Activated T-helper 1 cell treated with anti-CD3 and anti-CD28 coated beads, Interleukin-2, amount 50 U/mL, for 16 hours (primary cell): ENCODE measurements at places on chromosomes 4 and X.

DNA sequence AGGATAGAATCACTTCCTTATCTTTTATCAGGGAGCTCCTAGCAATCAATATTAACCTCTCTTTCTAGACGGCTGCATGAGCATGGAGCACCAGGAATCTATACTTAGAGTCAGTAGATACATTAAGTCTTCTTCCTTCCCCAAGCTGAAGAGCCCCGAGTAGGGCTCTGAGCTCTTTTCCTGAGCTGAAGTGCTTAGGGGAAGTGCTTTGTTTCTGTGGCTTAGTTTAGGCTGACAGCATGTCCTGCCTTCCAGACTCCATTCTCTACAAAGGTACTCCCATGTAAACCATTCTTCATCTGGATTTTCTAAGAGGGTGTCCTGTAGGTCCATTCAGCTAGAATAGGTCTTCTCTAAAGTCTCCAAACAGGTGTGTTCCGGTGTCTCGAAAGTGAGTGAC is 127.5 kb upstream of the AFF2 start:
- DNase-seq, result no peak

GRCh38 chrX:73215246-73215645 is 595 bp upstream of the NAP1L2 start:
- DNase-seq, result no peak

GRCh38 chr4:173189117-173189693 is 20.6 kb downstream of the GALNT7 start:
- no peak for DNase-seq

GRCh38 chr4:4685810-4686795 is 144.3 kb upstream of the STX18 start:
- no peak for DNase-seq

- DNase-seq, result peak; percentile 12
Observed at GRCh38 chrX:107825698-107826237, at the start of gene MID2. Gene MID2 (plus strand): TSS chrX:107825866. CDS start chrX:107826427, 561 bp downstream.

DNA sequence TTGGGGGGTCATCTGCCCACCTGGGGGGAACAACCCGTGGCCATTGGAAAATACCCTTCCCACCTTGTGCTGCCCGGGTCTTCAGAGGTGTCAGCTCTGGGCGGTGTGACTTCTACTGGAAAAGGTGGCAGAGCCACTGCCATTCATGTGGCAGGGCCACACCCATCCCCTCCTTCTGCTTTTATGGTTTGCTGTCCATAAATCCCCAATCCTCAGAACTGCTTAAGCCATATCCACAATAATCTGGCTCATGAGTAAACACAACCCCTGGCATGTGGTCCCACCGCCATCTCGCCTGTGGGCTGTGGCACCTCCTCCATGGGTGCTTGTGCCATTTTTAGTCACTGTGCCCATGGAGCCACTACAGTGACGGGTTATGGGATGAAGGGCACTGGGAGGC is 20.6 kb downstream of the SORCS2 start:
- no peak for DNase-seq

GRCh38 chr4:14812101-14812500 is 190.2 kb upstream of the CPEB2 start:
- no peak for DNase-seq

DNA sequence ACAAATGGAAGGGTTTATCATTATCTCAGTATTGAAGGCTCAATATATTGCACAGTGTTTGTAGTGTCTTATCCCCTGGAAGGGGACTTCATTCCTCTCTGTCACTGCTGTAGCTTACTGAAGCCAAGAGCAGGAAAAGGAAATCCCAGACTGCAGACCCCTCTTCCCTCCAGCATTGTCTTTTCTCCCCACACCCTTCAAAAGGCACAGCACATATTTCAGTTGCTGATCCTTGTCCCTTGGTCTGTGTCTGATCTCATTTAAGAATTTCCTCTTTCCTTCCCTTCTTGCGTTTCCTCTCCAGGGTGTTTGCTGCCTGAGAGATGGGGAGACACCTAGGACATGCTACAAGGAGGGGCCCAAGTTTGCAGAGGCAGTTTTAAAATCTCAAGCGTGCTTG is 40.1 kb downstream of the STIM2 start:
- DNase-seq, result no peak

DNA sequence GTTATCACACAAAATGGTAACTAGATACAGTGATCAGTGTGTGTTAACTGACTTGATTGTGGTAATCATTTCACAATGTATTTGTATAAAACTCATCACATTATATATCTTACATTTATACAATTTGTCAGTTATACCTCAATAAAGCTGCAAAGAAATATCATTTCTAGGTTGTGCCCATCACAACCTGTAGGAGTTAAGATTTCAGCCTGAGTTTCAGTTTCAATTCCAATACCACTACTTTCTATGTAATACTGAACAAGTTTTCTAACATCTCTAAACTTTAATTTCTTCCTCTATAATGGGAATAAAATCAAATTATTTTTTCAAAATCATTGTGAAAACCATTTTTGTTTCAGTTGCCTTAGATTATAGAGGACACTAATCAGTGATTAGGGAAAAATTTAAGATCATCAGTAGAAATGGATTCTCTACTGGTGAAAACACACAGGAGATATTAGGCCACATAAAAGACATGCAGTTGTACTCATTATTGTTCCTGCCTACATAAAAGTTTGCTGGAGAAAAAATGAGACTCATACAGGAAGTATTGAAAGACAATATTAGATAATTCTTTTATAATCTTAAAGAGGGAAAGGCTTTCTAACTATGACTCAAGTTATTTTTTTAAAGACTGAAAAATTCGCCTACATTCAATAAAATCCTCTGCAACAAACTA is 18.4 kb upstream of the TBC1D1 start:
- no peak for DNase-seq

DNA sequence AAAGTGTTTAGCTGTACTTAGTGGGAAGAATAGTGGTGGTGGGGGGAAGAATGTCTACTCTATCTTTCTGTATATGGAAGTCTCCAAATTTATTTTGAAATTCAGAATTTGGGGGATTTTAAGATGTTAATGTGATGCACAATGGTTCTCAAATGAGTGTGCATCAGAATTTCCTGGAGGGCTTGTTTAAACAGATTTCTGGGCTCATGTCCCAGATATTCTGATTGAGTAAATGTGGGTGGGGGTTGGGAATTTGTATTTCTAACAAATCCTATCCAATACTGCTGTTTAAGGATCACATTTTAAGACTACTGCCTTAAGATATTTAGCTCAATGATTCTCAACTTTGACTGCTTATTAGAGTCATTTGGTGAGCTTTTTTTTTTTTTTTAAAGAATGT is 15.1 kb upstream of the INTS6L start:
- DNase-seq, result no peak

GRCh38 chr4:112857461-112857860 is 192.0 kb upstream of the ANK2 start:
- no peak for DNase-seq

DNA sequence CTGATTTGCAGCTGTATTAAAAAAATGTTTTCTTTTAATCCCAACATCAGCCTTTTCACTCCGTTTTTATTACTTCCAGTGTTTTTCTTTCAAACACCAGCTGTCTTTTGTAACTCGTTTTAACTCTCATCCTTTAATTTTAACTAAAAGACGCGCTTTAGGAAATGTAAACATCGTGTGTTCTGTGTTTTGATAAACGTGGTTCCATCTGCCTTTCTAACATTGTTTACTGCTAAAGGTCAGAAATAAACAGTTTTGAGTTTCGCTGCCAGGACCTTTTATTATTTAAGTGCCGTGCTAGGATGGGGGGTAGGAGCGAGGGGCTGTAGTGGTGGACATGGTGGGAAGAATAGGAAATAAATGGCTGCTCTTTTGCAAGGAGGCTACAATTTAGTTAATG is 1.5 kb downstream of the N4BP2 start:
- no peak for DNase-seq

DNA sequence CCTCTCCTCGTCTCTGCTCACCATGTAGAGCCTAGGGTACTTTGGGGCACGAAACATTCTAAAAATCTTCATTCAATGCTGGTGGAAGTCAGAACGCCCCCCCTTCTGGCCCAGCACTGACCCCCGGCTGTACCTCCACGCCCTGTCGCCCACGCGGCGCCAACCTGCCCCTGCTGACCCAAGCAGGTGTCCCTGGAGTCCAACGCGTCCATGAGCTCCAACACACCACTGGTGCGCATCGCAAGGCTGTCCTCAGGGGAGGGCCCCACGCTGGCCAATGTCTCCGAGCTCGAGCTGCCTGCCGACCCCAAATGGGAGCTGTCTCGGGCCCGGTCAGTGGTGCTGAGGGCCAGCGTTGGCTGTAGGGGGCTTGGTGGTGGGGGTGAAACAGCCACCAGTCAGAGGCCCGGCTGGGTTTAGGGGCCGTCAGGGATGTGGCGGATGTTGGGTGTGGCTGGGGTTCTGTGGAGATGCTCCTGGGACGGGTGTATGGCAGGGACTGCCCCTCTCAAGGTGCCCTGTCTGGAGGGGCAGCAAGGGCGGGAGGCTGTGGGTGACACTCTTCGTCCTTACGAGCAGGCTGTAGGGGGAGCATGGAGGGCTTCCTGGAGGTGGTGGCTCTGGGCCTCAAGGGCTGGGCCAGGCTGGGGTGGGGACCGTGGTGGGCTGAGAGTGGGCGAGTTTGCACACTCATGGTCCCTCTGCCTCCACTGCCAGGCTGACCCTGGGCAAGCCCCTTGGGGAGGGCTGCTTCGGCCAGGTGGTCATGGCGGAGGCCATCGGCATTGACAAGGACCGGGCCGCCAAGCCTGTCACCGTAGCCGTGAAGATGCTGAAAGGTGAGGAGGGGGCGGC is 11.8 kb downstream of the FGFR3 start:
- DNase-seq, result no peak

DNA sequence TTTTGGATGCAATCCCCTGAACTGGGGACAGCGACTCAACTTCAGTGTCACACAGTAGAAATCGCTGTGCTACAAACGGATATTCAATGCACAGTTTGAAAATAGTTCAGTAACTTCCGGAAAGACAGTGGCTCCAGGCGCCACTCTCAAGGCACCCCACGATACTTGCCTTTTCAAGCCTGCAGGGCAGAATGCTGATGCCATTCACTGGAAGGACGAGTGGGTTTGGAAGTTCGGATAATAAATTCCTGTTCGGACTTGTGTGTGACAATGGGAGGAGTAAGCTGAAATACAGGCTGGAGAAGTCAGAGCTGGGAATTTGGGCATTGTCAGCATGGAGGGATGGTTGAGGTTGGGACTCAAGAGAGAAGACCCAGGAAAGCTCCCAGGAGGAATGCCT is 64.3 kb upstream of the HELT start:
- DNase-seq, result no peak

GRCh38 chr4:173958445-173958844 is 325.0 kb downstream of the FBXO8 start:
- DNase-seq, result no peak

- no peak for DNase-seq
Observed at GRCh38 chrX:7117587-7117986, 29.9 kb upstream of the STS start.

DNA sequence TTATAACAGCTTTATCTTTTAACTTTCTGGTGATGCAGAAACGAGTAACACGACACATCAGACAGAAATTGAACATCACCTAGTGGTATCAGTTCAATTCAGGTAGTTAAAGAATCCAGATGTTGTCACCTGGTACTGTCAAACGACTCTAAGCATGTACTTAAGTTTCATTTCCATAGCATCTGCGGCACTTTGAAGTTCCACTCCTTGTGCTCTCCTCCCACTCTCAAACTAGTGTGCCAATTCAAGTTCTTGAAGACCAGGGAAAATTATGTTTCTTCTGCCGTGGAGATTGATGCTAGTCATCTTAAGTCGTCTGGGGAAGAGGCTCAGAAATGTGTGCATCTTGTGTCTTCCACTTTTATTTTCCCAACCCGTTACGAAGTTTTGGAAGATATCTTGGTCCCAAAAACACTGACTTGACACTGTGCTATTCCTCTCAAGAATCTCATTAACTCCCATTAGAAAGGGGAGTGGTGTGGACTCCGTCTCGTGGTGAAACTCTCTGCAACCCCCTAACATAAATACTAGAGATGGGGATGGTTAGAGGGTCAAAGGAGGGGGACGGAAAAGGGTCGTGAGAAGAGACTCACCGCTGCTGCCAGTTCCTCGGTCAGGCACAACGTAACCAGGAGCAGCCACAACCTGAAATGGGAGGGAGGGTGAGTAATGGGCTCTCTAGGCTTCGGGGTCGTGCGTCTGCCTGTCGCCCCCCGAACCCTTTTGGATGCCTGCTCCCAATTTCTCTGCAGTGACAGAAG is 693 bp downstream of the COL4A6 start:
- DNase-seq, result no peak

- DNase-seq, result no peak
Observed at GRCh38 chrX:17656035-17656418, 81.3 kb upstream of the SCML1 start.
